ENCODE measurements at places on chromosomes 16 and 17.

DNA sequence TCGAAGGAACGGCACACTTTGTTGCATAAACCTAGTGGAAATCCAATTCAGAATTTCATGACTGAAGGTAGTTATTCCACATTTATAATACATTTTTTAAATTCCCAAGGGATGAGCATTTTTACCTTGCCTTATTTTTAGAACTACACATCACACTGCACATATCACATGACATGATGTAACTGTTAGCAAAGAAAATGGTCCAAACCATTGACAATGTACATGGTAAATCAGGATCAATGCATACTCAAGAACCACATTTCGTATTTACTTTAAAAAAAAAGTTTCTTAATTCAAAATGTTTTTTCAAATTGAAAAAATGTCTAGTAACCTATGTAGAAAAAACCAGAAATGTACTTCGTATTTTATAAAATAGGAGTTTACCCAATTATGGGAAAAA, 2.5 kb downstream of the KANSL1 start:
- no peak for DNase-seq

DNA sequence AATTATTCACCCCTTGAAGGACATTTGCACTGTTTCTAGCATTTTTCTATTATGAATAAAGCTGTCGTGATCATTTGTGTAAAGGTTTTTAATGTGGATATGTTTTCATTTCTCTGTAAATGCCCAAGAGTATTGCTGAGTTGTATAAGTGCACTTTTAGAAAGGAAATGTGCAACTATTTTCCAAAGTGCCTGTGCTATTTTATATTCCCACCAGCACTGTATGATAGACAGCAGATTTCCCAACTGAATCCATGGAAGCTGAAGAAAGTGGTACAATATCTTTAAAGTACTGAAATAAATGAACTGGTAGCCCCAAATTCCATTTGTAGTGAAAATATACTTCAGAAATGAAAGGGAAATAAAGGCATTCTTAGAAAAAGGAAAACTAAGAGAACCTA, 238.4 kb downstream of the BCAS3 start:
- no peak for DNase-seq

- DNase-seq: no peak
Observed at GRCh38 chr17:78448356-78448993, 70.0 kb downstream of the PGS1 start.

- DNase-seq: no peak
Observed at GRCh38 chr16:10663146-10663545, 31.6 kb downstream of the TEKT5 start.

GRCh38 chr16:66291833-66292232, 74.7 kb upstream of the CDH5 start:
- DNase-seq: no peak
